ENCODE measurements at places on chromosomes 7 and 10. TPM values are rescaled to one million over a fixed set of nuclear protein-coding genes. Genes with fewer than 3 reads are reported as not detected.
A peak's percentile ranks its signal among the peaks of the same experiment; 100 is the strongest.

IL6 gene
- polyA plus RNA-seq = 30.6 TPM

TMEM229A gene
- not detected for polyA plus RNA-seq

CUBN gene
- 0.41 TPM for polyA plus RNA-seq

CUZD1 gene
- polyA plus RNA-seq = 0.22 TPM

WAC gene
- 54.3 TPM for polyA plus RNA-seq

IDI2 gene
- not detected for polyA plus RNA-seq

GRCh38 chr10:69406816-69407580, 9.7 kb downstream of the TACR2 start:
- no peaks in the 10 kb centered on the region for H3K36me3 ChIP-seq
- DNase-seq = no peak
- peaks cover 24% of the 10 kb centered on the region for H3K4me1 ChIP-seq
- no peaks in the 10 kb centered on the region for H3K27me3 ChIP-seq
- no peak overlapping the region for H3K4me3 ChIP-seq

DNA sequence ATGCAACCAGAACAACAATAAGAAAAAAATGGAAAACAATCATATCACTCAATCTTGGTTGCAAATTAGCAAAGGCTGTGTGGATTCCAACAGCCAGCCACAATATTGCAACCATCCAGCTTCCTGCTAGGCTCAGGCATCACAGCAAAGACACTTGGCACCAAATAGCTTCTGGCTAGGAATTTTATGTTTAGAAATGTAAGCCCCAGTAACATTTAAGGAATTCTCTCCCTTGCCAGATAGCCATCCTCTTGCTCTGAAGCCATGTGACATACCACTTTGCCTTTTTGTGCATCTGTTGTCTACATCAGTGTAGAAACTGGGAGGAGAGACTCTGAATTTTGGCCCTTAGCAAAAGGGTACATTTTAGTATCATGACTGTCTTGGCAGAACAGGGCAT, 22.2 kb downstream of the MKX start:
- H3K27me3 ChIP-seq = no peaks in the 10 kb centered on the region
- DNase-seq = peak; percentile 93
- H3K4me3 ChIP-seq = peak overlapping the region; percentile 37
- H3K27ac ChIP-seq = peak overlapping the region; percentile 63

GRCh38 chr10:49091450-49092210, 23.7 kb downstream of the VSTM4 start:
- no peaks in the 10 kb centered on the region for H3K36me3 ChIP-seq
- H3K4me3 ChIP-seq = no peak overlapping the region
- H3K4me1 ChIP-seq = no peaks in the 10 kb centered on the region
- DNase-seq = no peak

DNA sequence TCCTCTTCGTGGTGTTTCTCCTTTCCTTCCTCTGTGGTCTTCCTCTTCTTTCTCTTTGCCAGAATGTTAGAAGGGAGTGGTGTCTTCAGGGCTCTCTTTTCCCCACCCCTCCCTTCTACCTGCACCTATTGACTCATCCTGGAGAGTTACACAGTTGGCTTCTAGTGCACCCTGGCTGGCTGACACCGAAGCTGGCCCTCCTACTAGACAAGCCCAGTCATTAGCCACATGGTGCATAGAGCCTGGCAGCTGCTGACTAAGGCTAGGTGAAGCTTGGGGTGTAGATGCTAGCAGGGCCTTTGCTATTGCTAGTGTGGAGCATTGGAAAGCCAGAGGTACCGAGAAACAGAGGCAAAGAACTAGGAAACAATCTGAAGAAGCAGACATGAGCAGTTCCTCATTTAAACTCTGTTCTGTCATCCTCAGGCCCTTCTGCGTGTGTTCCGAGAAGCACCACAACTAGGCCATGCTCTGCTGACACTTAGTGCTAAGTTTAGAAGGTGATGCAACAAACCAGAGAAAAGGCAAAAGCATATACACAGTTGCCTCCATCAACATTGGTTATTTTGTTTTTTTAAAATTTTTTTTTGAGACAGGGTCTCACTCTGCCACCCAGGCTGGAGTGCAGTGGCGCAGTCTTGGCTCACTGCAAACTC, 213.9 kb downstream of the BAMBI start:
- no peaks in the 10 kb centered on the region for H3K27me3 ChIP-seq
- no peak for DNase-seq
- H3K27ac ChIP-seq = no peak overlapping the region
- no peak overlapping the region for H3K4me3 ChIP-seq

DNA sequence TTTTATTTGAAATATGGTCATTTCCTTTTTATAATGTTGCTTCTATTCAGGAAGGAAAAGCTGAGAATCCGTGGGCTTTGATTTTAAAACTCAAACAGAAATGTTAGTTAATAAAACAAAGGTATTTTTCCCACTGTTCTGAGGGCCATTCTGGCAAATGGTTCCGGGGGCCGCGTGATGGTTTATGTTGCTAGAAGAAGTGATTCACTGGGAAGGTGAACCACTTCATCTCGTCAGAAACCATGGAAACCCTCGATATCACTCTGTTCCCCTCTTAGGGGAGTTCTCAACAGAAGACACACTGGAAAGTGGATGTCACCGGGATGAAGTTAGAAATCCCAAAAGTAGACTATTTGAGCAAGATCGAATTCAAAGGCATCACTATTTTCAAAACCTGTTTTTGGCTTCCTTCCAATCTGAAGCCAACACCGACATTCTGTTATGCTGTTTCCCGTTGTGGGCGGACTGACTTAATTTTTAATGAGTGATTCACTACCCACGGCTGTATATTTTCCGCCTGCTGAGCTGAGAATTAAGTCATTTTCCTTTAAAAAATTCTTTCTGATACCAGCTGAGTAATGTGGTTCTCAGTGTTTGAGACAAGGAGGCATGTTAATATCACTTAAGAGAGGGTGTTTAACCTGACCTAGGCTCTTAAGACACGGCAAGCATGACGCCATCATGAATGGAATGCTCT, 84.1 kb downstream of the PTPRE start:
- peak; percentile 91 for DNase-seq
- peak overlapping the region; percentile 26 for H3K4me3 ChIP-seq
- no peaks in the 10 kb centered on the region for H3K27me3 ChIP-seq

DNA sequence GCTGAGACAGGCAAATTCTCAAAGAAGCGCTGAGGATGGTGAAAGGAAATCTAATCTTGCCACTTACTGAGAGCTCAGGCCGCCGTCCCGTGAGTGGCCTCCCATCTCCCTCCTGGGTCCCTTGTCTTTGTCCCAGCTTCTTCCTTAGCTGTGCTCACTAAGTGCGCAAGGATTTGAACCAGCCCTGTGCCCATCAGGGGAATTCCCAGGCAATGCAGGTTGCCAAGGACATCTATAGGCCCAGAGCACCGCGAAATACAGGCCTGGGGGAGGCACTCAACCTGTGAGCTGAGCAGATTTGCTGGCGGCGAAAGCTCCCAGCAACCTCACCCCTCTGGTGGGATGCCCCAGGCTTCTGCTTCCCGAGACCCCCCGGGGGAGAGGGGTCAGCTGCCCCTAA, 64.8 kb downstream of the OAT start:
- H3K36me3 ChIP-seq = no peaks in the 10 kb centered on the region
- no peaks in the 10 kb centered on the region for H3K4me1 ChIP-seq
- no peak overlapping the region for H3K27ac ChIP-seq

- no peaks in the 10 kb centered on the region for H3K36me3 ChIP-seq
- peak overlapping the region; percentile 52 for H3K27ac ChIP-seq
- no peaks in the 10 kb centered on the region for H3K27me3 ChIP-seq
- peaks cover 8% of the 10 kb centered on the region for H3K4me1 ChIP-seq
- no peak overlapping the region for H3K4me3 ChIP-seq
- DNase-seq = peak; percentile 71
Measured at GRCh38 chr7:119720541-119720940, 552.4 kb upstream of the KCND2 start.

DNA sequence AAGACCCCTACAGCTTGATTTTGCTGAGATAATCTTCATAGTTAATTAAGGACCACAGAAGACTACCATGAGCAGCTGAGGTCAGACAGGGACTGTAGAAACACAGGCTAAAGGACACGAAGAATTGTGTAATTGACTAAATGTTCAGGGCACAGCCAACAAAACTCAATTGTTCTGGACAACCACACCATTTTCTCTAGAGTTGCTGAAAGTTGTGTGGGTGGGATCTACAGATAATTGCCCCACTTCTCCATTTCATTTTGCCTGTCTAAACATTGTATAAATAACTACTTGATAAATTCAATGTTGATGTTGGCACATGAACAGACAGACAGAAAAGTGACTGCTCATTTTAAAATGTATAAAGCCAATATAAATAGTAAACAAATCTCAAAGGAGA, 39.0 kb upstream of the SLC16A12 start:
- no peaks in the 10 kb centered on the region for H3K36me3 ChIP-seq
- no peak overlapping the region for H3K4me3 ChIP-seq
- DNase-seq = no peak
- H3K27me3 ChIP-seq = no peaks in the 10 kb centered on the region
- H3K27ac ChIP-seq = no peak overlapping the region

GRCh38 chr7:126605056-126605455, 647.7 kb downstream of the GRM8 start:
- no peaks in the 10 kb centered on the region for H3K36me3 ChIP-seq
- no peaks in the 10 kb centered on the region for H3K4me1 ChIP-seq

DNA sequence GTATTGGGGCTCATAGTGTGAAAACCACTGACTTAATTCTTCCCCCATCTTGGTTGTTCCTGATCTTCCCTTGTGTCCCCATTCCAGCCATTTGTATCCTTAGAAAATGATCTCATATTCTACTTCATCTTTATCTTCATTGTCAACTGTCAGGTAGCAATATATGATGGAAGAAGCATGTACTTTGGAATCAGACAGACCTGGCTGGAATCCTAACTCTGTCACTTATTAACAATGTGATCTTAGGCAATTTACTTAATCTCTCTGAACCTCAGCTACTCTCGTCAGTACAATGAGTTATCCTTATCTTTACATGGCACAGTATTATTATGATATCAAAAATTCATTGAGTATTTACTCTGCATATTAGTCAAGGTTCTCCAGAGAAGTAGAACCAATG, 10.1 kb downstream of the CFTR start:
- 0 out of 2 replicates have a peak, but pooled peaks cover 5% of the 10 kb centered on the region for H3K27me3 ChIP-seq
- H3K36me3 ChIP-seq = no peaks in the 10 kb centered on the region
- no peak for DNase-seq
- H3K4me1 ChIP-seq = no peaks in the 10 kb centered on the region
- H3K27ac ChIP-seq = no peak overlapping the region

GRCh38 chr10:16965740-16966447, 148.7 kb upstream of the RSU1 start:
- H3K27me3 ChIP-seq = no peaks in the 10 kb centered on the region
- H3K27ac ChIP-seq = peak overlapping the region; percentile 68
- peak; percentile 92 for DNase-seq
- peaks cover 40% of the 10 kb centered on the region for H3K4me1 ChIP-seq
- no peak overlapping the region for H3K4me3 ChIP-seq

- no peaks in the 10 kb centered on the region for H3K36me3 ChIP-seq
- H3K4me1 ChIP-seq = no peaks in the 10 kb centered on the region
- no peak overlapping the region for H3K27ac ChIP-seq
Measured at GRCh38 chr10:48740015-48740707, 55.5 kb downstream of the WDFY4 start.

DNA sequence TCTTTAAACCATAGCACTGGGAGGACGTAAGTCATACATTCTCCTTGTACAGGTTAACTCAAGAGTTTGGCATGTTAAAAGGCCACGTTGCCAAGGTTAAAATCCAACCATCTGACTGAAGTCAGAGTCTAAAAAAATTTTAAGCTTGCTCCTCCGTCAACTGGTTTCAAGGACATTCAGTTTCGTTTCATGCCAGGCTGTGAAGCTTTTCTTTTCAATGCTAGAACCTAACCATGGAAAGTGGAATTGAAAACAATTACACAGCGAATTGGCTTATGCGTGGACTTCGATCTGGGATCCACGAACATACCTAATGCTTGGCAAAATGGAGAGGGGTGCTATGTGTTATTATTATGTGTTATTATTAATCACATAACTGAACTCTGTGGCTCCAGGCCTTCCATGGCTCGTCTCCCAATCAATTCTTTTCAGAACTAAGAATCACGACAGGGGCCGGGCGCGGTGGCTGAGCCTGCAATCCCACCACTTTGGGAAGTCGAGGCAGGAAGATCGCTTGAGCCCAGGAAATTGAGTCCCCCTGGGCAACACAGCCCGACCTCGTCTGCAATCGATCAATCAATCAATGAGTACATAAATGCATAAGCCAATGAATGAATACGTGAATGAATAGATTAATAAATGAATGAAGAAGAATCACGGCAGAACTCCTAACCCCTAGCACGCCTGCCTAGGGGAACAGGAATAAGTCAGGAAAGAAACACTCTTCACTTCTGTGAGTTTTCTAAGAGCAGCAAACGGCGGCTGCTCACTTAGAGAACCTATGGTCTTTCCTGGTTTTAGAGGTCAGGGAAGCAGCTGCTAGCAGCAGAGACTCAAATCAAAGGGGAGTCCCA, 733 bp upstream of the ARL5B start:
- peak overlapping the region; percentile 98 for H3K27ac ChIP-seq
- peak; percentile 79 for DNase-seq
- peak overlapping the region; percentile 82 for H3K4me3 ChIP-seq
- H3K4me1 ChIP-seq = peaks cover 8% of the 10 kb centered on the region

DNA sequence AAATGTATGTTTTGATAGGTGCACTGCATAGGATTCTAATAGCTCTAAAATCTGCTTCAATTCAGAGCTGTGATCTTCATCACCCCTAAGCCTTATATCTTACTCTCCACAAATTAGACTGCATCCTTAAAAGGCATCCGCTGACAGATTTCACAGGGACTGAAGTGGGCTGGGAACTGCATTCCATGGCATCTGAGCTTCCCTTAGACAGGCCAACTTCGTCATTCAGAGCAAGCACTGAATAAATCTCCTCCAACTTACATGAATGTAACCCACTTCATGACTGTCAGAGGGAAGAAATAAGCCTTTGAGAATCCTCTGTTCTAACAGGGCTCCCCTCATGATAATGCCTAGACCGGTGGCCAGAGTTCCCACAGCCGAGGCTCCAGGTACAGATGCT, 71.3 kb downstream of the SFMBT2 start:
- H3K27me3 ChIP-seq = no peaks in the 10 kb centered on the region
- DNase-seq = no peak
- H3K27ac ChIP-seq = no peak overlapping the region
- no peaks in the 10 kb centered on the region for H3K4me1 ChIP-seq

- no peak overlapping the region for H3K27ac ChIP-seq
- H3K36me3 ChIP-seq = no peaks in the 10 kb centered on the region
- peaks cover 81% of the 10 kb centered on the region for H3K27me3 ChIP-seq
- H3K4me1 ChIP-seq = no peaks in the 10 kb centered on the region
Measured at GRCh38 chr10:101122270-101123084, 8.6 kb upstream of the TLX1 start.
